ENCODE measurements at places on chromosomes 5 and 9.

GRCh38 chr9:71384343-71384742 is 262.9 kb upstream of the TRPM3 start:
- no peak for DNase-seq

- DNase-seq: no peak
Observed at GRCh38 chr9:113992276-113992951, 85.7 kb downstream of the AMBP start.

- DNase-seq: no peak
Observed at GRCh38 chr5:102307232-102307631, 11.1 kb upstream of the SLCO4C1 start.

GRCh38 chr5:57725658-57726504 is 243.3 kb upstream of the ACTBL2 start:
- no peak for DNase-seq

DNA sequence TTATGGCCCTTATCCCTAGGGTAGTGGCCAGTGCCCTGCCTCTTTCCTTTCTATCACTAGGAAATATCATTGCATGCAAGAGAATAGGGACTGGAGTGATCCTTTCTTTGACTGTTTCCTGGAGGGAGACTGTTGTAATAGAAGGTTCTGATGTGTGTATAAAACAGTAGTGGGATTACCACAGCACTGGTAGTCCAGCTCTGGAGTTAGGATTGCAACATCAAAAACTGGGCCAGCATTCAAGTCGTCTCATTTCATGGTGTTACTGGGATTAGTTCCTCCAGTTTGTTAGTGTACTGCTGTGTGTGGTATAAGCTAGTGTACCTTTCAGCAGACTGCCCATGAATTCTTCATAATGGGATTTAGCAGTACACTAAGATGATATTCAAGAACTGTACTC is 45.8 kb downstream of the KIAA1958 start:
- DNase-seq: no peak

GRCh38 chr9:132241840-132242620 is 80.2 kb downstream of the NTNG2 start:
- DNase-seq: no peak

GRCh38 chr5:35908814-35909213 is 29.6 kb downstream of the CAPSL start:
- no peak for DNase-seq

- no peak for DNase-seq
Observed at GRCh38 chr5:6159832-6160430, 218.4 kb downstream of the MED10 start.

Measured in stimulated activated CD8-positive, alpha-beta memory T cell treated with anti-CD3 and anti-CD28 coated beads, Interleukin-12 subunit alpha, Interleukin-12 subunit beta, amount 100 ng/mL, for 1 hour (primary cell).